Stimulated activated CD4-positive, alpha-beta T cell treated with anti-CD3 and anti-CD28 coated beads, Interleukin-12 subunit alpha, Interleukin-12 subunit beta, amount 100 ng/mL, for 24 hours (primary cell): ENCODE measurements at places on chromosomes 1 and 21.

DNA sequence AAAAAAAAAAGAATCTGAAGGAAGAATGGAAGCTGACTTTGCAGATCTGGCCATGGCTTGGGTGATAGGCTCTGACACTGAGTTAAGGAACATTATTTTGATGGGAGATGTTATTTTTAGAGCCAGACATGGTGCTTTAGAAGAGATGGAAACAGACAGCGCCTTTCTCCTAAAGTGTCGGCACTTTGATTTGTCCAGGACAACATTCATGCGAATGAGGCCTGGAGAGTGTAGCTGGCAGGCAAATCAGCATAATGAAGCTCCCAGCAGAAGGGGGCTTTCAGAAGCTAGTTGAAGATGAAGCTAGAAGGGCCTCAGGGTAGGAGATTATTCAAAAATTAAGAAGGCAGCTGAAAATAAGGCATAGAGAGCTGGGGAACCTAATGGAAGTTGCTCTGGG lies 397.7 kb downstream of the RWDD3 start:
- DNase-seq: no peak

GRCh38 chr1:200907611-200908097 lies 13.0 kb downstream of the INAVA start:
- no peak for DNase-seq

DNA sequence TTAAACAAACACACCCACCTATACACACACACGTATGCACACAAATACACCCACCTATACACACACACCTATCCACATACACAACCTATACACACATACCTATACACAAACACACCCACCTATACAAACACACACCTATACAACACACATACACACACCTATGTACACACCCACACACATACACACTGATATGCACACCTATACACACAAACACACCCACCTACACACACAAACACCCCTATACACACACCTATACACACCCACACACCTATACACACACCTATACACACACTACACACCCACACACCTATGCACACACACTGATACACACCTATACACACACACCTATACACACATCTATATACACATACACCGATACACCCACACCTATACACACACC lies 115.7 kb upstream of the VAMP3 start:
- no peak for DNase-seq

DNA sequence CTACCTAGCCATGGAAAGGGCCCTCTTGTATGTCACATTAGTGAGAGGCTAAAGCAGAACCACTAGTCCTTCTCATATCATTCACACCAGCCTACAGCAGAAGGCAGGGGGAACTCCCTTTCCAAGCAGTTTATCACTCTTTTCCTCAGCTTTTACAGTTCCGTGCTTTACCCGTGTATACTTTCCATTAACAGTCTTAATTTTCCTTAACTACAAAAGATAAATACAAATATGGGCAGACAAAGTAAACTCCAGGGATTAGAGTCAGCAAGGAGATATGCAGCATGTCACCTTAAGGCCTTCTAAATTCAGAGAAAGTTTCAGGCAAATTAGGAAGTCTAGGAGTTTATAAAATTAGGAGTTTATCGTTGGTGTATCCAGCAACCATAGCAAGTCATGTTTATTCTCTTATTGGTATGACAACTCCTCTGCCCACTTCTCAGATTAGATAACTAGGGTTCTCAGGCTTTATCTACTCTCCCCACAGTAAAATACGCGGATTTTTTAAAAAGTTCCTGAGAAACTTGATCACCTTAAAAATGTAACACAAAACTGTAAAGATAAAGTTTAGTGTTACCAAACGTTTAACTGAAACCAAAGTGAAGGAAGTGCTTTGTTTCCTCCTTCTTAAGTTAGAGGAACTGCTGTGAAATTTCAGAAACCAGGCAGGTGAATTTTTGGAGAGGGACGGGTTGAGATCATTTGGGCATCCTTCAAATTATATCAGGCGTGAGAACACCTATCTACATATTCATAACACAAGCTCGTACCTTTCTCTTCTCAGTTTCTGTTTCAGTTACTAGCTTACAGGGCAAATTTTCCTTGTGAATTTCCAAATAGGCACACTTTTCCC lies 42.7 kb upstream of the SLC19A2 start:
- no peak for DNase-seq

DNA sequence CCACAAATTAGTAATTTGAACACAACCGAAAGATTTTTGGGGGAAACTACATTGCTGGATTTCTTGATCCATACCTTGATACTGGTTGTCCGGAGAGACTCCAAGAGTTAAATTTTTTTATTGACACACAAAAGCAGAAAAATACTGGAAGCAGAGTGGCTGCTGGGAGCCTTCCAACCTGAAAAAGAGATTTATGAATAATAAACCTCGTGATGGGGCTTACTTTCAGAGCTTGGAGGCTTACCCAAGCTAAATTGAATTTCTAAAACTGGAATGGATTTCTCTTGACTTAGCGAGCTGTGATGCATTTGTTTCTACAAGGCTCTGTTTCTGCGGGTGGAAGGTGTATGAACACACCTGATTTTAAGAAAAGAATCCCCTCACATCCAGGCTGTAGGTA lies 35.7 kb downstream of the PCP4 start:
- no peak for DNase-seq
